CD4-positive, alpha-beta T cell treated with Interleukin-2 at 100 ng/mL for 4 hours (primary cell): ENCODE measurements at places on chromosomes 3 and 15.

DNA sequence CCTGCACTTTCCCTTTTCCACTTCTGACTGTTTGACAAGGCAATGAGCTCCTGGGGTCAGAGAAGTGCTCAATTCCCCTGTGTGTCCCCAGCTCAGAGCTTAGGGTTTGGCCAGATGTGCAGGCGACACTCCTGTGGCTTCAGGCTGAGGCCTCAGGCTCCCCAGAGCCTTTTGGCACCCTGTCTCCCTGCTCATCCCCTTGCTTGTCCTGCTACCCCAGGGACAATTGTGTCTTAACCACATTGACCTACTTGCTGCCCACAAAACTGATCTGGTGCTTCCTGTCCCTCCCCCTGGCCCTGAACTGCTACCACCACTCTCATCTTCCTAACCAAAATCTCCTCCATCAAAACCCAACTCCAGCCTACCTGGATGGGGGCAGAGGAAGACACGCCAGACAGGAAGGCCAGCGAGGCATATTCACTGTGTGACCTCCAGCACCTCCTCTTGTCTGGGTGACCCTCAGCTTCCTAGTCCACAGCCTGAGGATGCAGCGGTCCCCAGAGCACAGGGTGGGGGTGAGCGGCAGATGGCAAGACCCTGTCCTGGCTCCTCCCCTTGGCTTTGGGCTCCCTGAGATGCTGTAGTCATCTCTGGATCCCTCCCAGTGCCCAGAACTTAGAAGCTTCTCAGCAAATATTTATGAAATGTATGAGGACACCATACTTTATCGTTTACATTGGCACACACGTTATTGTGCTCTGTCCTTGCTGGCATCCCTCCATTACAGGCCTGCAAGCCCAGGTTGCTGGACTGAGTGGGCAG lies 98.9 kb upstream of the SLC6A6 start:
- DNase-seq = no peak

GRCh38 chr3:122366379-122366749 lies 16.7 kb downstream of the MIX23 start:
- no peak for DNase-seq

DNA sequence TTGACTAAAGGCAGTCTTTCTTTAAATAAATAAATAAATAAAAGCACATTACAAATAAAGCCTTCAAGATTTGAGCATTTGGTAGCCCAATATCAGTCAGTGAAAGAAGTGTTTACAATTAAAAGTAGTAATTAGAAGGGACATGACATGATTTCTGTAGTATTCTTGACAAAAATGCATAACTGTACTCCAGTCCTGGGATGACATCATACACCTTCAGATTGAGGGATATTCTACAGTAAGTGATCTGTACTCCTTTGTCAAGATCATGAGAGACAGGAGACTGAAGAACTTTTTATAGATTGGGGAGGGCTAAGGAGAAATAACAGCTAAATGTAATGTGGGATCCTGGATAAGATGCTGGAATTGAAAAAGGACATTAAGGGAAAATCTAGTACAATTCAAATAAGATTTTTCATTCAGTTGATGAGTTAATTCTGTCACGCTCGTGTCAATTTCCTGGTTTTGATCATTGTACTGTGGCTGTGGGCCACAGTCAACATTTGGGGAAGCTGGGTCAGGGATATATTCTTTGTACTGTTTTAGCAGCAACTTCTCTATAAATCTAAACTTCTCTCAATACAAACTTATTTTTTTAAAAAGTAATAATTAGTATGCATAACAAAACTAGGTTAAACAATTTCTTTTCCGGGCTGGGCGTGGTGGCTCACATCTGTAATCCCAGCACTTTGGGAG lies 314.8 kb downstream of the PTPRG start:
- no peak for DNase-seq

DNA sequence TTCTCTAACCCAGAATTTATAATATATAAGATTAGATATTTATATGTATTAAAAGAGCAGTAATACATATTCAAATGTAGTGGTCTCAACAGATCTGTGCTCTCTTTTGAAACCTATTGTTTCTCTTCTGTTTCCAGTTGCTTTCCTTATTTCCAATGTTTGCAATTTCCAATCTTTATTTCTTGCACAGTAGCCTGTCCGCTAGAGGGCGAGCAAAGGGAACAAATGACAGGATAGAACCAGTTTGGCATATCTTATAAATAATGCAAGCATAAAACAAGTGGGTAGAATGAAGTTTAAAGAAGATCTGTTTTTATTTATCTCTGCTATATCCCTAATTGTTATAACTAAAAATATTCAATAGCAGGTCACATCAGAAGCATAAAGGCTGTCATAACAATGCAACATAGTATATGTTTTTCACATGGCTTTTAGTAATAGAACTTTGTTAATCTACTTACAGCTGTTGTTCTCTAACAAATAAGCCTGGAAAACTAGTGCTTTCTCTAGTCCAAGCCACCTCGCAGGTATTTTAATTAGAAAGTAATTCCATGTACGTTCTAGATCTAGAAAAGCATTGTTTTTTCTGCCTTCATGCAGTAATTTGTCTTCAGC lies 15.1 kb upstream of the TCAIM start:
- DNase-seq = peak; percentile 55

GRCh38 chr15:47384776-47385175 lies 332.5 kb upstream of the SEMA6D start:
- no peak for DNase-seq

DNA sequence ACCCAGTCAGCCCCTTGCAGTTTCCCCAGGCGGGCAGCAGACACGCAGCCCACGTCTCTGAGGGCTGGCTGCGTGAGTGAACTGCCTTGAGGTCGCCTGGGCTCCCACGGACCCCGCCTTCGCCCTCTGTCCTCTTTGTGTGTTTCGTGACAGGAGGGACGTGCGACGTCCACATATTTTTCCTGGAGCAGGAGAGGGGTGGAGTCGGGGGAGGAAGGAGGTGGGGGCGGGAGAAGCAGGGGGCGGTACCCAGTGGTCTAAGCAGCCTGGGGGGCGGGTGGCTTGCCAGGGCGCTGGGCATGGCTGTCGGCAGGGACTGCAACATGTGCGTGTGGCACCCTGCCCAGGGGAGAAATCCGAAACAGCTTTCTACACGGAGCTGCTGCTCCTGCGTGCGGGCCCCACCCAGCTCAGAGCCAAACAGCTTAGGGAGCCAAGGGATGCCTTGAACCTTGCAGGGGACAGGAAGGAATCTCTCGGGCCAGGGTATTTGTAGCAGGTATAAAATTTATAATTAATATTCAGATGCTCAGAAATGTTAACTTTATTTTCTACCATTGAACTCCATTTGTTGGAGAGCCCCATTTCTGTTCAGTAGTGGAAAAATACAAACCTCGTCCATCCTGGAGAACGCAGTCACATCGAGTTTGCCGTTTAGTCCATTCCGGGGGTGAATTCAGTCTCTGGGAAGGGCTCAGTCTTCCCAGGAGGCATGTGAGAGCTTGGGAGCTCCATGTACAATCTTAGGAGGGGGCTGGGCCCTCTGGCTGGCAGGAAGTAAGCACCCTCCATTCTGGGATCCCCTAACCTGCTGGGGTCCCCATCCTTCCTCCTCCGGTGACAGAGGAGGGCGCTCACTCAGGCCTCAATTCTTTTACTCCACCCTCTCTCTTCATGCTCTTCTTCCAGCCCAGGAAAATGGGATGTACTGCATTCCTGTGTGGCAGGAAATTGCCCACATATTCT lies 79.1 kb upstream of the MEF2A start:
- DNase-seq = no peak

DNA sequence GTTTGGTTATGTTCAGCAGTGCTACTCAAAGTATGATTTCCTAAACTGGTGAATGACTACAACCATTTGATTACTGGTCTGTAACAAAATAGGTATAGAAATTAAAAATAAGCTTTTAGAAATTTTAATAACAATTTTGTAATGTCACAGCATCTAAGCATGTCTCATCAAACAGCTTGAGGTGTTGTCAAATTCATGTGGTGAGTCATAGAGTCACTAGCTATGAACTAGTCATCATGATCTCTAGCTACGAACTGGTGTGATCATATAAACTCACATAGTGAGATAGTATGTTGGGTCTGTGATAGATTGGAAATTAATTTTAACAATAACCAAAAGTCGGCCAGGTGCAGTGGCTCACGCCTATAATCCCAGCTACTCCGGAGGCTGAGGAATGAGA lies 213.9 kb upstream of the RBMS3 start:
- DNase-seq = no peak

DNA sequence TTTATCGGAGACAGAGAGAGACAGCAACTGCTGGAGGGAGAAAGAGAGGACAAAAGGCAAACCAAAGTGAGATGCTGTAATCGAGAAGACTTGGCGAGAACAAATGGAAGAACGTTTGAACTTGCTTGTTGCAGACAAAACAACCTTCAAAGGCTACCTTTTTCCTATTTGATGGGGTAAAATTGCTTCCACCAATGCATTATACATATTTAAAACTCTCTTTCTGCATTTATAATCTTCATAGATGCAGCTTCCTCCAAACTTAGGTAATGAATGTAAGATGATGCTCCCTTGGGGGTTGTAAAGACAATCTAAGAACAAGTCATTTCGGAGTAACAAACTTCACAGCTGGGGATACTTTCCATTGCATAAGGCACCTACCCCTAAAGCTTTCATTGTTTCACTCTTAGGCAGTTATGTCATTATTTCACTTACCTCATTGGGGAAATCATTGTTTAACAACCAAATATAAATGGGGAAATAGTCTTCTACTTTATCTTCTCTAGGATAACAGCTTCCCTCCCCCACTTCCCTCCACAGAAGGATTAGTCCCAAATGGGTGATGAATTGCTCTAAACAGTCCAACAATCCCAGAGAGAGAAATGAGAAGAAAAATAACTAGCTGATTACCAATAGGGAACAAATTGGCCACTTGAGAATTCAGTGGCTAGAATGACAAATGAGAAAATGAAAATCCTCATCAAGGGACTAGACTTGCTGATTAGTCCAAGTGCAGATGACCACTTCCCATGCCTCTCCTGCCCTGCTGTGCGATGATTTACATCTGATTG lies 269.8 kb upstream of the ADAMTS9 start:
- DNase-seq = no peak

DNA sequence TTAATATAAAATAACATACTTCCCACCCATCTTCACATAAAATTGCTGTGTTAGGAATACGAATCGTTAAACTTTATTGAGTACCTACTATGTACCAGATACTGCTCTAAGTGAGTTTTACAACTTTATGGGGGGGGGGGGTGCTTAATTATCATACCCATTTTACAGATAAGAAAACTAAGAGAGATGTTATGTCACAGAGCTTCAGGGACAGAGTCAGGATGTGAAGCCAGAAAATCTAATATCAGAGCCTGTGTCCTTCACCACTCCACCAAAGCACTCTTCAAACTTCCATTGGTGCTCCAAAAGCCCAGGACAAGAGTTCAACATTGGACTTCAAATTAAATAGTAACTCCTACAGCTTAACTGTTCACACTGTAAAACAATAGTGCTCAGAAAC lies 8.6 kb downstream of the LINS1 start:
- no peak for DNase-seq

- DNase-seq = no peak
Observed at GRCh38 chr3:104755791-104756190, 610.9 kb upstream of the ALCAM start.

DNA sequence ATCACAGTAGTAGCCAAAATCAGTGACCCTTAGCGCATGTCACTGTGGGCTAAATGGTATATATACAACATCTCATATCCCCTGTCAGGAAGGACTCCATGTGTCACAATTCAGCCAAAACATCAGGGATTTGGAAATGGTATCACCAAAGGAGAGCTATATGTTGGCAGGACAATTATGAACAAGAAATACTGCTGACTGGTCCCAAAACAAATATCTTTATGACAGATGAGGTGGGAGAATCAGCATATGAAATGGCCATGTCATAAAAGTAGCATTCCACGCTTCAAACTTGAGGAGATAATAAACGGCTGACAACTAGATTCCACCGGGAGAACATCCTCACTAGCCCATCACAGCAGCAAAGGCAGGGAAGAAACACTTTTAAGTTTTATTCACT lies 158.4 kb downstream of the MAGI1 start:
- no peak for DNase-seq

- DNase-seq = no peak
Observed at GRCh38 chr15:75170203-75170602, 31.5 kb upstream of the C15orf39 start.

GRCh38 chr15:95659656-95660055 lies 670.8 kb upstream of the NR2F2 start:
- DNase-seq = no peak

DNA sequence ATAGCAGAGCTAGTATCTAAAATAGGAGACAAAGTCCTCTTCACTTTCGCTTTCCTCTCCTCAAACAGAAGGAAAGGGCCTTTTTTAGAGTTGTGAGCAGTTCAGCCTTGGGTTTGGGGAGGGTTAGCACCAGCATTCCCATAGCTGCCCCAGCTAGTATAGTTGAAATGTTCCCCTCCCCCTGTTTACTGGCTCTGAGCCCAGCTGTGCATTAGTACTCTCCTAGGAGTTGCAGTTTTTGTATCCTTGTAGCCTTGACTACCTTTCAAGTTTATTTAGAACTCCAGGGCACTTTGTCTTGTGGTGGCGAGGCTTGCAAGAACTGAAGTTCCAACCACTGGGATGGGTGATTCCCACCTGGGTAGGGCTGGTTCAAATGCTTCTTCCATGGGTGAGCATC lies 245.1 kb upstream of the NAALADL2 start:
- no peak for DNase-seq

- peak; percentile 71 for DNase-seq
Observed at GRCh38 chr3:42190701-42191442, 75.1 kb downstream of the CCK start.

DNA sequence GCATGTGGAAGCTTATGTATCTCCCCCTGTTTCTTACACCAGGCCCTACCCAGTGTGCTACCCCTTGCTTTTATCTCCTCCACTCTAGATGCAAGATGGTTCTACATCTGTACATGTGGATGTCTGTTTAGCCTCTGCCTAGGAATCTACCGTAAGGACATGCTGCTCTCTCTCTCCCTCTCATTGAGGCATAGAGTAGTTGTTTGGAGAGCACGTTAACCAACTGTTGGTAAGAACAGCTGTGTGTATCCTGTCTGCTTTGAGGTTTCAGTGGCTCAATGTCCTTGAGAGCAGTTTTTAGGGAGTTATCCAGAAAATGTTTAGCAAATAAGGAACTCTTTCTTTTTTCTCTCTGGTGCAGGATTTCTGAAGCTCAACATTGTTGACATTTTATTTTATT lies 152.8 kb downstream of the DNAJB8 start:
- no peak for DNase-seq

- DNase-seq = peak; percentile 19
Observed at GRCh38 chr15:63238796-63239195, 38.6 kb upstream of the APH1B start.

DNA sequence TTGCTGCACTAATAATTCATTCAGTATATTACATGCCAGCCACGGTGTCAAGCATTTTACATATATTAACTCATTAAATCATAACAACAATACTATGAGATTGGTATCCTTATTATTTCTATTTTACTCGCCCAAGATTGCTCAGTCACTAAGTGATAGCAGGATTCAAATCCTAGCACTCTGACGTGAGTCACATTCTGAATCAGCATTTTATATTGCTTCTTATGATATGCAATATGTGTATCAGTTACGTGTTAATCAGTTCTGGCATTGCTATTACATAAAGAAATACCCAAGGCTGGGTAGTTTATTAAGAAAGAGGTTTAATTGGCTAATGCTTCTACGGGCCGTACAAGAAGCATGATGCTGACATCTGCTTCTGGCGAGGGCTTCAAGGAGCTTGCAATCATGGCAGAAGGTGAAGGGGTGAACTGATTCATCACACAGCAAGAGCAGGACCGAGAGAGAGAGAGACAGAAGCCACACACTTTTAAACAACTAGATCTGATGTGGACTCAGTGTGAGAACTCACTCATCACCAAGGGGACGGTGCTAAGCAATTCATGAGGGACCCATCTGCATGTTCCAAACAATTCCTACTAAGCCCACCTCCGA lies 166.5 kb upstream of the TMCO5A start:
- no peak for DNase-seq

- no peak for DNase-seq
Observed at GRCh38 chr3:190970560-190970959, 108.1 kb upstream of the GMNC start.
